ENCODE measurements at places on chromosomes 4 and X. TPM values are rescaled to one million over a fixed set of nuclear protein-coding genes. Genes with fewer than 3 reads are reported as not detected.

The PRPS1 gene
- total RNA-seq: 28.1 TPM

The GDPD2 gene
- not detected for total RNA-seq

The CXorf51A gene
- not detected for total RNA-seq

The ESX1 gene
- not detected for total RNA-seq

The RASL11B gene
- total RNA-seq: 0.75 TPM

GRCh38 chr4:123346951-123347350 lies 49.6 kb upstream of the SPRY1 start:
- no peaks in the 10 kb centered on the region for H3K36me3 ChIP-seq
- H3K27me3 ChIP-seq: no peaks in the 10 kb centered on the region
- no peak overlapping the region for H3K4me3 ChIP-seq
- H3K27ac ChIP-seq: no peak overlapping the region

- H3K36me3 ChIP-seq: peaks cover 2% of the 10 kb centered on the region
- peak within 1 kb of the TSS; percentile 73 for H3K27ac ChIP-seq
- peak; percentile 89 for DNase-seq
- peak within 1 kb of the TSS; percentile 92 for H3K4me3 ChIP-seq
- H3K4me1 ChIP-seq: no peaks in the 10 kb centered on the region
- H3K27me3 ChIP-seq: no peaks in the 10 kb centered on the region
These were observed at the start of gene RBMX for GRCh38 chrX:136880452-136881013. Gene RBMX (minus strand): TSS chrX:136880725. CDS start chrX:136879427, 1,298 bp downstream.

DNA sequence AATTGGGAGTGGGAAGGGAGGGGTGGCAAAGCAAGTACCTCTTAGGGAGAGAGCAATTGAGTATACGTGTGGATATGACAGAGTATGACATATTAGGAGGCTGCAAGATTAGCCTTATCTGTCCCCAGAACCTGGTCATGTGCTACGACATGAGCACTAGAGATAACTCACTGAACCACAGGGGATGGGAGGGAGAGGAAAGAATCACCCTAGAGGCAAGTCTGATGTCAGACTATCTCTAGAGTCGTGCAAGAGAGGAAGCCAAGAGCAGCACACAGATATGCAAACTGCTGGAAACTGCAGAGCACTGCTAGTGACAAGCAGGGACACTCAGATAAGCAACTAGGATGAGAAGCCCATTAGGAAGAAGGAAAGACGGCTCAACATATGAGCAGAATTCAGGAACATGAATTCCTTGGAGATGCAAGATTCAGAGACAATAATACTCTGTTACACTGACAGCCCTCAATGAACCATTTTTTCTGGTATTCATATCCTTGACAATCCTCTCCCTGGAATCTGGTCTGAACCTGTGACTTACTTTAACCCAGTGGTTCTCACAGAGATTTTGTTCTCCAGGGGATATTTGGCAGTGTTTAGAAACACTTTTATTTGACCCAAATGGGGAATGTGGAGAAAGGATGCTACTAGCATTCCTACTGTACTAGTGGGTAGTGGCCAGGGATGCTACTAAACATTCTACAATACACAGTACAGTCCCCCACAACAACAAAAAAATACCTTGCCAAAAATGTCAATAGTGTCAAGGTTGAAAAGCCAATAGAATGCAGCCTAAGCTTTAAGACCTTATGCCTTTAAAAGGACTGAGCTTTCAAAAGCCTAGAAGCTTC lies 84.0 kb upstream of the BMP2K start:
- no peak overlapping the region for H3K27ac ChIP-seq
- H3K36me3 ChIP-seq: no peaks in the 10 kb centered on the region
- DNase-seq: peak; percentile 71
- H3K27me3 ChIP-seq: no peaks in the 10 kb centered on the region
- H3K4me1 ChIP-seq: no peaks in the 10 kb centered on the region

- no peak overlapping the region for H3K4me3 ChIP-seq
- DNase-seq: no peak
- H3K36me3 ChIP-seq: no peaks in the 10 kb centered on the region
- H3K27me3 ChIP-seq: no peaks in the 10 kb centered on the region
- H3K4me1 ChIP-seq: no peaks in the 10 kb centered on the region
These were observed 290.6 kb upstream of the SLIT2 start for GRCh38 chr4:19961091-19961490.

- no peaks in the 10 kb centered on the region for H3K4me1 ChIP-seq
- DNase-seq: no peak
- H3K27ac ChIP-seq: no peak overlapping the region
- H3K36me3 ChIP-seq: no peaks in the 10 kb centered on the region
These were observed 74.5 kb downstream of the SYTL5 start for GRCh38 chrX:38080808-38081207.

GRCh38 chr4:33080275-33080674 lies 2360.1 kb downstream of the PCDH7 start:
- no peaks in the 10 kb centered on the region for H3K36me3 ChIP-seq
- peaks cover 9% of the 10 kb centered on the region for H3K4me1 ChIP-seq
- H3K27ac ChIP-seq: peak overlapping the region; percentile 57

GRCh38 chr4:76430519-76431388 lies 4.3 kb upstream of the SHROOM3 start:
- no peak overlapping the region for H3K4me3 ChIP-seq
- peaks cover 9% of the 10 kb centered on the region for H3K4me1 ChIP-seq
- no peaks in the 10 kb centered on the region for H3K27me3 ChIP-seq
- no peak for DNase-seq
- H3K27ac ChIP-seq: no peak overlapping the region

- no peaks in the 10 kb centered on the region for H3K27me3 ChIP-seq
- no peaks in the 10 kb centered on the region for H3K4me1 ChIP-seq
- H3K4me3 ChIP-seq: no peak overlapping the region
- H3K27ac ChIP-seq: no peak overlapping the region
- DNase-seq: no peak
These were observed 24.3 kb upstream of the NDNF start for GRCh38 chr4:121096629-121097028.

DNA sequence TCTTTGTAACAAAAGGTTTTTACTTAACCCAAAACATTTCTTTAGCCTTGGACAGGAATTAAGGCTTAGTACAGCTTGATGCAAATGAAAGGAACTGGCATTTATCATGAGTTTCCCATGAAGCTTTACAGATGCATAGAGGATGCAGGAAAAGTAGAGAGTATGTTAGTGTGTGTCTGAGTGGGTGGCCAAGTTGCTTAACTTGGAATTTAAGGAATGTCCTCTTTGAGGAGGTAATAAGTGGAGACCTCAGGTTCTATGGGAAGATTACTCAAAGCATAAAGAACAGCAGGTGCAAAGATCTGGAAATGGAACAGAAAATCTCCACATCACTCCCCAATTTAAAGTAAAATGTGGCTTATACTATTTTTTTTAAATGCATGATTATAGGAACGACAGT lies 457.9 kb downstream of the KCNIP4 start:
- no peak overlapping the region for H3K27ac ChIP-seq
- DNase-seq: no peak
- H3K36me3 ChIP-seq: no peaks in the 10 kb centered on the region

DNA sequence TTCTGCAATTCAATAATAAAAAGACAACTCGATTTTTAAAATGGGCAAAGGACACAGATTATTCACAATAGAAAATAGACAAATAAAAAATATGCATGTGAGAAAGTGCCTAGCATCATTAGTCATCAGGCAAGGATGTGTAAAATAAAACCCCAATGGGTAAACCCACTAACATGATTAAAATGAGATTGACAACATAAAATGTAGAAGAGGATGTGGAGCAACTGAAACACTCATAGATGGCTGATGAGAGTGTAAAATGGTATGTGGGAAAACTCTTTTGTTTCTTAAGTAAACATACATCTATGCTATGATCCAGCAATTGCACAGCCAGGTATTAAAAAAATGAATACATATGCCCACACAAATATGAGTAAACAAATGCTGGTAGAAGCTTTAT lies 177.6 kb downstream of the IQCM start:
- no peaks in the 10 kb centered on the region for H3K36me3 ChIP-seq
- no peak overlapping the region for H3K27ac ChIP-seq
- no peak overlapping the region for H3K4me3 ChIP-seq
- H3K27me3 ChIP-seq: no peaks in the 10 kb centered on the region

DNA sequence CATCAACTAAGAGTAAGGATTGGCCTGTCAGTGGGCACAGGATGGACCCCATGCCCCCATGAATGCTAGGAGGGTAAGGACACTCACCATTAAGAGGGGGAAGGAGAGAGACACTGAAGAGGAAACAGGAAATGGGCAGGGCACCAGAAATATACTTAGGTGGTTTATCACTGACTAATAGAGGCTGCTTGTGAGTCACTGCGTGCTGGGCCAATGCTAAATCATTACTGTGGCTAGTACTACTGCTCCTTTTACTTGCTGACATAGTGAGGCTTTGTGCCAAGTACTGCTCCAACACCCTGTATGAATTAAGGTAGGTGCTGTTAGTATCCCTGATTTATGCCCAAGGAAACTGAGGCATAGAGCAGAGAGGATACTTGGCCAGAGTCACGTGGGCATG lies 130.4 kb upstream of the FRMPD4 start:
- no peaks in the 10 kb centered on the region for H3K4me1 ChIP-seq
- no peaks in the 10 kb centered on the region for H3K36me3 ChIP-seq
- H3K27me3 ChIP-seq: no peaks in the 10 kb centered on the region

DNA sequence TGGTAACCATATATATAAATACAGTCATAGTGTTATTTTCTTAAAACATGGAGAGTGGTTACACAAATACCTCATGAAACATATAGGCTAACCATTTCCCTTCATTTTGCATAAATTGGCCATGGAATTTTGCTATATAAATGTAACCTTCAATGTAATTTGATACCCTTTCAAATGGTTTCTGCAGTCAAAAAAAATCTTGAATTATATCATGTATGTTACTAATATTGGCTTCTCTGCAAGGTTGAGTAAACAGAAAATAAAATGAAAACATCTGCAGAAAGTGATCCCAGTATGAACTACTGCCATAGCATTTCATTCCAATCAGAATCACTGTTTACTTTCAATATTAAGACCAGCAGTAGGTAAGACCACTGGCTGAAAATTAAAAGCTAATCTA lies 1165.9 kb upstream of the TENM3 start:
- H3K27ac ChIP-seq: no peak overlapping the region
- no peak for DNase-seq
- no peaks in the 10 kb centered on the region for H3K27me3 ChIP-seq
- no peaks in the 10 kb centered on the region for H3K36me3 ChIP-seq
- H3K4me3 ChIP-seq: no peak overlapping the region

- DNase-seq: no peak
- peaks cover 6% of the 10 kb centered on the region for H3K4me1 ChIP-seq
- H3K36me3 ChIP-seq: no peaks in the 10 kb centered on the region
- H3K4me3 ChIP-seq: no peak overlapping the region
These were observed 81.2 kb downstream of the SHROOM3 start for GRCh38 chr4:76515975-76516843.

GRCh38 chr4:112516471-112517066 lies 589 bp upstream of the NEUROG2 start:
- peaks cover 20% of the 10 kb centered on the region for H3K27me3 ChIP-seq
- peak overlapping the region; percentile 53 for H3K4me3 ChIP-seq
- H3K27ac ChIP-seq: no peak overlapping the region
- DNase-seq: no peak

DNA sequence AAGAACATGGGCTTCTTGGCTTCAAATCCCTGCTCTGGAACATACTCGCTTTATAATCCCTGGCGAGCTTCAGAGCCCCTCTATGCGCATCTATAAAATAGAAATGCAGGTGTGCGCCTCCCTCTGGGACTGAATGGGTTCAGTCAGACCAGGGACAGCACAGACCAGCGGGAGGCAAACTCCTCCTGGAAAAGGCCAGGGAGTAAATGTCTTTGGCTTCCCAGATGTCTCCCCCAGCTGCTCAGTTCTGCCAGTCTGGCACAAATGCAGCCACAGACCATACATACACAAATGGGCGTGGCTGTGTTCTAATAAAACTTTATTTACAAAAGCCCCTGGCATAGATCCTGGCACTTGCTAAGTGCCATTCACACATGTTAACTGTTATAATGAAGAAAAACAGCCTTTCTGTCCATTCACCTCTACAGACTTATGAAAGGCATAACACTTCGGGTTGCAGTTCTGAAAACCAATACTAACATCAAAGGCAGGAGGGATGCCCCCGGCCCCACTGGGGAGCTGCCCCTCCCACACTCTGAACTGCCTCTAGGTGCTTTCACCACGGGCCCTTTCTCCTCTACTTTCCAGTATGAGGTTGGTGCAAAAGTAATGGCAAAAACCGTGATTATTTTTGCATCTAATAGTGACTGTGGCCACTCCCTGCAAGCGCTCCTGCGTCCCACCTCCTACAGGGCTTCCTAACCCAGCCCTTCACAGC lies 4.6 kb downstream of the JAKMIP1 start:
- no peak overlapping the region for H3K27ac ChIP-seq
- peaks cover 22% of the 10 kb centered on the region for H3K27me3 ChIP-seq
- no peak overlapping the region for H3K4me3 ChIP-seq
- no peaks in the 10 kb centered on the region for H3K36me3 ChIP-seq

DNA sequence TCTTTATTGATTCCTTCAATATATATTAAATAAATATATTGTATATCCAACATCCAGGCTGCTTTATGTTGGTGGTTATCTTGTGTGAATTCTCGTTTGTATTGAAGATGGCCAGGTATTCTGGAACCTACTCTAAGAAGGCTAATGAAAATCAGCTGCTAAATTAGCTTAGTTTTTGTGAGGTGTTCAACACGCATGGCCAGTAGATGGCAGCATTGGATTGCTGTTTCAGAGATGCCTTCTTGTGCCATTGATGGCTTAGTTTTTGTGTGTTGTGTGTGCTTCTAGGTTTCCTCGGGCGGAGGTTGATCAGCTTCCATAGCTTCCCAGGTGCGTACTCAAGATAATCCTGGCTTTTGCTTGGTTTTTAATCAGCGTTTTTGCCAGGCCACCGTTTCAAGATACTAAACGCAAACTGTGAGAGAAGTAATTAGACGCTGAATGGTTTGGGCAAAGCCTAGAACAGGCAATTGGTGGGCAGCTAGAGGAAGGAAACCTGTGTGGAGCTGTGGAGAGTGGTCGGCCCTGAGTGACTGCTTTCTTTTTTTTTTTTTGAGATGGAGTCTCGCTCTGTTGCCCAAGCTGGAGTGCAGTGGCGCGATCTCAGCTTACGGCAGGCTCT lies 15.1 kb downstream of the NOCT start:
- H3K27ac ChIP-seq: no peak overlapping the region
- no peaks in the 10 kb centered on the region for H3K27me3 ChIP-seq
- DNase-seq: peak; percentile 79
- no peaks in the 10 kb centered on the region for H3K36me3 ChIP-seq
- no peak overlapping the region for H3K4me3 ChIP-seq

- no peak overlapping the region for H3K27ac ChIP-seq
- H3K4me3 ChIP-seq: no peak overlapping the region
- DNase-seq: no peak
- no peaks in the 10 kb centered on the region for H3K4me1 ChIP-seq
These were observed 95.5 kb upstream of the C1QTNF7 start for GRCh38 chr4:15332377-15332776.

DNA sequence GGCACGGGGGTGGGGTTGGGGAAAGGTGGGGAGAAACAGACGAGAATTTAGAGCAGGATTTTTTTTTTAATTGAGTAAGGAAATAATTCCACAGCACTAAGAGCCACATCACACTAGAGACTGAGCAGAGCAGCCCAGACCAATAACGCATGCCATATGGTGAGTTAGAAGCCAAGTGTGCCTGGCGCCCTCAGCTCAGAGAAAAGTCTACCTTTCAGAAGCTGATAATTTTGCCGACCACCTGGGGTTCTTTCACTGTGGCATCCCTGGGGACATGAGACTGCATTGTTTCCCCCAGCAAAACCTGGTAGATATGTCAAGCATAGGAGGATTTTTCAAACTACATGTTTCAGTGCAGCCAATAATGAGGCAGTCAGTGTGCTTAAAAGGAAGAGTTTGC lies 516.8 kb downstream of the SMARCA1 start:
- DNase-seq: no peak
- no peak overlapping the region for H3K27ac ChIP-seq
- no peaks in the 10 kb centered on the region for H3K4me1 ChIP-seq
- no peaks in the 10 kb centered on the region for H3K36me3 ChIP-seq
- H3K27me3 ChIP-seq: no peaks in the 10 kb centered on the region

- H3K4me1 ChIP-seq: no peaks in the 10 kb centered on the region
- H3K36me3 ChIP-seq: no peaks in the 10 kb centered on the region
- H3K4me3 ChIP-seq: no peak overlapping the region
- no peaks in the 10 kb centered on the region for H3K27me3 ChIP-seq
These were observed 162.2 kb upstream of the NDST4 start for GRCh38 chr4:115275615-115276014.
